Activated T-helper 9 cell treated with anti-CD3 and anti-CD28 coated beads, Interleukin-2, amount 50 U/mL, for 16 hours (primary cell): ENCODE measurements at places on chromosomes 12 and 14.

DNA sequence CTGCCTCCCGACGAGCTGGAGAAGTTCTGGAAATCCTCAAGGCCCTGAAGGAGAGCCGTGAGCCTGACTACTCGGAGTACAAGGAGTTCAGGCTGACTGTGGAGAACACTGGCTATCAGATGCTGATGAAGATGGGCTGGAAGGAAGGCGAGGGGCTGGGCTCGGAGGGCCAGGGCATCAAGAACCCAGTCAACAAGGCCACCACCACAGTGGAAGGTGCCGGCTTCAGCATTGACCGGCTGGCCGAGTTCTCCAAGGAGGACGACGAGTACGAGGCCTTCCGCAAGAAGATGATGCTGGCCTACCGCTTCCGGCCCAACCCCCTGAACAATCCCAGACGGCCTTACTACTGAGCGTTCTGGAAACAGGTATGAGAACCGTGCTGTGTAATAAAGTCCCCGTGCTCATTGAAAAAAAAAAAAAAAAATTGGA lies 366.1 kb upstream of the ATXN7L3B start:
- no peak for DNase-seq

GRCh38 chr12:19547271-19547671 lies 108.0 kb downstream of the AEBP2 start:
- no peak for DNase-seq

DNA sequence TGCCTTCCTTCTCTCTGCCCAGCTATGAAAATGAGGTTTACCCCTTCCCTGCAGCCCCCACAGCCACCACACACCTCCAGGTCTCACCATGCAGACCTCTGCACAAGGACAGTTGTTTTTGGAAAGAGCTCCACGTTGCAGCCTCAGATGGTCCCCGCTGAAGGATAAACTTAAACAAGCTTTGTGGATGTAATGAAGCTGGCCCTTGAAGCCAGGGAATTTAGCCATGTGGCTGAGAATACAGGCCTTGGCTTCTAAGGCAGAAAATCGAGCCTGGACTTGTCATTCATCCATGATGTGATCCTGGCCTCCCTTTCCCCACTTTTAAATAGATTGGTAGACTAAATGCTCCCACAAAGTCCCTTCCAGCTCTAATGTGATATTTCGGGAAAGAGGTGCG lies 79.4 kb downstream of the TBX3 start:
- no peak for DNase-seq

GRCh38 chr12:5441497-5442236 lies 9.8 kb downstream of the NTF3 start:
- DNase-seq = no peak

GRCh38 chr12:24285448-24285847 lies 336.0 kb upstream of the SOX5 start:
- no peak for DNase-seq

DNA sequence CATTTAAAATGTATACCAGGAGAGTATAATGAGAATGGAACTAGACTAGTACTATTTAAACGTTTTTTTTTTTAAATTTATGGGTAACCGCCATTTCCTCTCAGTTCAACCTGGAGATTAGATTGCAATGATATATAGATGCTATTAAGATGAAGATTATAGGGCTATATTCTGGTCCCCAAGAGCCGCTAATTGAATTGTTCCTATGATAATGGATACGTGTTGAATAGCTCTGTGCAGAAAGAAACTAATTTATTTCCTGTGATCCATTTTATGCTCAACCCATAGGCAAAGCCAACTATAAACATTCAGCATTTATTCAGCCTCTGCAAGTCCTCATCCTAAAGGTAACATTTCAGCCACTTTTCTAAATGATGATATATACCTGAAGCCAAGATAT lies 1595.1 kb upstream of the SEL1L start:
- no peak for DNase-seq

GRCh38 chr12:3633396-3633795 lies 119.5 kb downstream of the CRACR2A start:
- no peak for DNase-seq

DNA sequence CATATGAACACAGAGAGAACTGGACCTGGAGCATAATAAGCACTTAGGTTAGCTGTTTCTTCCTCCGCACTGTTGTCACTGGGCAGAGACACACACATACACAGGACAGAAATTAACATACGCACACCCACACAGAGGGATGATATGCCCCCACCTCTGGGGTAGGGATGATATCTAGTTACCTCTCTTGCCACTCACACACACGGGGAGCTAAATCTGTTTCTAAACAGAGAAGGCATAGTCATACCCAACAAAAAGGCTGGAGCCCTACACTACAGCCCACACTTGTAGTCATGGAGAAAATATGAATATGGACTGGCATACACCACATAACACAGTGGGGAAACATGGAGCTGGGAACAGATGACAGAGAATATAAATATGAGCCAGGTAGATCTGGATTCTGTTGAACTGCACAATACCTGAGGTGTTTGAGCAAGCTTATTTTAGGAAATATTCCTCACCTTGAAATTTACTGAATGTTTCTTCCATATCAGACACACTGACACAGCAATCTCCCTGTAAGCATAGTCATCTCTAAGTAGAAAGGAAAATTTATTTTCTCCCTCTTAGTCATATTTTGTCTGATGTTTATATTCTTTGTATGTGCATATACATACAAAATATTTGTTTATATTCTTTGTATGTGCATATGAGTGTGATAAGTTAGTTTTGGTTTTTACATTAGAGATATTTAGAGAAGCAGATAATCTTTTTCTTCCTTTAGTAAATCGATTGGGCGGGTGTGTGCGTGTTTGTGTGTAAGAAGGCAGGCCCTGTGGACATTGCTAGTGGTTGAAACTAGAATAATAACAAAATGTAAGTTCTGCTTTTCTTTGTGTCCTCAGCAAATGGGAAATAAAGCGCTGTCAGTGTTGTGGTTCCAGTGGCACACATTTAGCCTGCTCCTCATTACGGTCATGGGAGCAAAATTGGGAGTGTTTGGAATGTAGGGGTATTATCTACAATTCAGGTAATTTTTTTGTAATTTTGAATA lies 20.9 kb upstream of the SCFD1 start:
- DNase-seq = no peak

GRCh38 chr12:94925729-94926128 lies 77.8 kb downstream of the NDUFA12 start:
- DNase-seq = no peak

GRCh38 chr14:52117111-52117832 lies 48.4 kb upstream of the NID2 start:
- no peak for DNase-seq

GRCh38 chr12:122882908-122883558 lies 12.9 kb downstream of the VPS37B start:
- DNase-seq = no peak

DNA sequence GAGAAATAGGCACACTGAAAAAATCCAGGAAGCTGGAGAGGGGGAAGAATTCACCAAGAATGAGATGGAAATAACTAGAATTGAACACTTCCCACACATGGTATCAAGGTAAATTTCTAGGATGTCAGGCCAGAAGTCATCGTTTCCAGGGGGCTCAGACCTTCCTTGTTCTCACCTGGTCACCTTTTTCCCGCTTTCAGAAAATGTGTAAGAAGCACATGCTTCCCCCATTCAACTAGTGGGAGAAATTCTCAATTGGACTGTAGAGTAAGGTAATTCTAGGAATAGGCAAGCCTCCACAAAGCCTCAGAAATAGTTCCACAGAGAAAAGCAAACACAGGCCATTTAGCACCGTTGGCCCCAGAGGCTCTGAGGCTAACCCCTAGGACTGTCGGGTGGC lies 2.8 kb upstream of the PTMS start:
- DNase-seq = no peak
